ENCODE measurements at places on chromosomes 16 and 17.

DNA sequence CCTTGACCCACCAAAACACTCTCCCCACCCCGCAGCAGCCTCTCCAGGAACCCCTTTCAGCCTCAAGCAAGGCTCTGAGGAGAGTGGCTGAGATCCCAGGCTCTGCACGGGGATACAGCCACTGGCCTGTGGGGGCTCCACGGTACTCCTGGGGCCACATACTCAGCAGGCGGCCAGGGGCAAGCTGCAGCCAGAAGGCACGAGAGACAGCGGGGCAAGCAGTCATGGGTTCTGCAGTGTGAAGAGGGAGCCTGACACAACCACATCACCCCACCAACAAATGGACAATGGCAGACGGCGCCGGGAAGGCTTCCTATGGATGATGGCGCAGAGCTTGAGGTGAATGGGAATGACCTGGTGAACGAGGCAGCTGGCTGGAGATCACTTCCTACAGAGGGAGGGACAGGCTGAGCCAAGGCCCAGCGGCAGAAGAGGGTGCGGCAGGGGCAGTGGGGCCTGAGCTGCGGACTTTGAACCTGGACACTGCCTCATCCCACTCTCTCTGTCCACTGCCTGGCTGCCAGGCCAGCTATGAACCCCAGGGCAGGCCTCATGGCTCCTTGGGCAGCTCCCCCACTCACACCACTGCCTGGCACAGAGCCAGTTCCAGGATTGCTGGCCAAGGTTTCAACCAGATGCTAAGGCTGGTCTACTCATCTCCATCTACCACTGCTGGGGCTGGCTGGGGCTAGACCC, 10.8 kb upstream of the BCAR1 start:
- DNase-seq = no peak

DNA sequence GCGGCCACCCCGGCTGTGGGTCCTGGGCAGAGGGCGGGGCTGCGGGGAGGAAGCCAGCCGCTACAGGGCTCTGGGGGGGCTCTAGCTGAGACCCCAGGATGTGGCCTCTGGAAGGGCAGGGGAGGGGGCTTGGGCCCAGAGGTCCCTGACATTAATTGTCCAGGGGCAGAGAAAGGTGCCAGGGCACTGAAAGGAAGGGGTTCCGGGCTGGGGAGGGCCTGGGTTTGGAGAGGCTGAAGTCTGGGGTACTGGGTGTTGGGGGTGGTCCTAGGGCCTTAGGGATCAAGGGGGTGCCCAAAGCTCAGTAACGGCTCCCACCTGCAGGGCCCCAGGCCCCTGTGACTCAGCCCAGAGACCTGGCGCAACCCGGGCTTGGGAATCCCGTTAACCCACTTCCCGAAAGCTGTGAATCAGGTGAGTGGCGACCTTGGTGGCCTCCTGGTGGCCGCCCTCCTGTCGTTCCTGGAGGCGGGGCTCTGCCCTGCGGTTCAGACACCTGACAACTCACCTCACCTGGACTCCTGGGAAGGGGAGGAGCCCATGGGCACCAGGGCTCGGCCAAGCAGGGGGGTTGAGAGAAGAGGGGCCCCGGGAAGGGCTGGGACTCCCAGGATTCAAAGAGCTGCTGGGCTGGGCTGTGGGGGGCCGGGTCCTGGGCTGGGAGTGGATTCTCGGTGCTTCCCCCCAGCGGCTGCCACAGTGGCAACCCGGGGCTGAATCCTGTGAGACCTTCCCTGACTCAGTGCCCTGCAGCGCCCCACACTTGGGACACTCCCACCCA, 465 bp upstream of the PRSS22 start:
- no peak for DNase-seq

GRCh38 chr17:30395398-30396022, 16.8 kb downstream of the CPD start:
- DNase-seq = no peak

DNA sequence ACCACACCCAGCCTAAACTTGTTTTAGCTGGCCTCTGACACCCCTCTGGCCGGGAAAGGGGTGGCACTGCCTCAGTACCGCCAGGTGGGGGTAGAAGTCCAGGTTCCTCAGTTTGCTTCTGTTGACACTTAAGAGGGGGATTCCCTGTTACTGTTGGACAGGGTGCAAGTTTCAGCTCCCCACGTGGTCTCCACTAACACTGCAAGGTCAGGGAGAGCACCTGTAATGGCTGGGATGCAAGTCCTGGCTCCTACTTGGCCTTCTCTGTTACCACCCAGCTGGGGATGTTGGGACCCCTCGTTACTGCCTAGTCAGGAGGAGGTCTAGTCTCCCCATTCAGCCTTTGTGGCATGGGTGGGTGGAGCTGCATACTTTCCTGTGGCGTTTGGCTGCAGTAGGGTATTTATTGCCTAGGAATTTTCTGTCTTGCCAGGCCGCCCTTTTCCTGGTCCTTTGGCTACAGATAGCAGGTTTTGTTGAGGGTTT, 10.6 kb upstream of the MFAP4 start:
- DNase-seq = no peak
